ENCODE measurements at places on chromosomes 3 and 15. TPM values are rescaled to one million over a fixed set of nuclear protein-coding genes. Genes with fewer than 3 reads are reported as not detected.
A peak's percentile ranks its signal among the peaks of the same experiment; 100 is the strongest.

DNA sequence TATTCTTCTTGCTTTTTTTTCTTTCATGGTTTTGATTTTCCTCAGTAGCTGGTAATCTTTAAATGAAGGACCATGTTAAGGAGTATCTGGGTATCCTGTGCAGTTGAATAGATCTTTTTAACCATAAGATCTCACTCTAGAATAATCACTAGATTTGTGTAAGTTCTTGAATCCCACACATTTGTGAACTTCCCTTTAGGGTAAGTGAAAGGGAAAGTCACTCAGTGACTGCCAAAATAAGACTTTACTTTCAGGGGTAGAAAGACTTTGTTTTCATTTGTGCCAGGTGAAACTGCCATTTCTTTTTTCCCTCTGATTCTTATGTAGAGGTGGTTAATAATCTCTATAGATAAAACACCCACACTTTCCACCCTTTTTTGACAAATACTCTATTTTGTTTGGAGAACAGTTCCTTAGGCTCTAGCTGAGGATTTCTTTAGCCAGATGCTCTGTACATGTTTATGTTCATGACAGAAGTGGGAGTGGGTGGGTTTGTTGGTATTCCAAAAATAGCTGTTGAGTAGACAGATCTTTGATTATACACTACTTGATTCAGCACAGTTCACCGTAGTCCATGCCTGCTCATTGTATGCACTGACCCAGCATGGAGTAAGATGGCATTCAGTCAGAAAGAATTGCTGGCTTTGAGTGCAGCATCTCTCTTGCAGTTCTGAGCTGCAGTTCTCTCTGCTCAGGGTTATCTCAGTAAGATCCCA lies 28.5 kb downstream of the LRRC49 start:
- H3K27me3 ChIP-seq = no peaks in the 10 kb centered on the region
- H3K4me1 ChIP-seq = no peaks in the 10 kb centered on the region
- DNase-seq = no peak
- no peak overlapping the region for H3K27ac ChIP-seq
- H3K4me3 ChIP-seq = no peak overlapping the region

The TUSC7 gene
- not detected for total RNA-seq

- no peak overlapping the region for H3K27ac ChIP-seq
- no peak overlapping the region for H3K4me3 ChIP-seq
- H3K36me3 ChIP-seq = no peaks in the 10 kb centered on the region
- DNase-seq = no peak
- no peaks in the 10 kb centered on the region for H3K27me3 ChIP-seq
- H3K4me1 ChIP-seq = no peaks in the 10 kb centered on the region
Measured at GRCh38 chr3:119989981-119990655, 104.1 kb downstream of the GSK3B start.

GRCh38 chr15:47586653-47587224 lies 130.6 kb upstream of the SEMA6D start:
- no peak overlapping the region for H3K27ac ChIP-seq
- H3K27me3 ChIP-seq = no peaks in the 10 kb centered on the region
- no peak for DNase-seq
- H3K36me3 ChIP-seq = no peaks in the 10 kb centered on the region
- no peak overlapping the region for H3K4me3 ChIP-seq
- no peaks in the 10 kb centered on the region for H3K4me1 ChIP-seq

The CNTN4 gene
- 5.3 TPM for total RNA-seq

The GOLGA6L7 gene
- not detected for total RNA-seq

DNA sequence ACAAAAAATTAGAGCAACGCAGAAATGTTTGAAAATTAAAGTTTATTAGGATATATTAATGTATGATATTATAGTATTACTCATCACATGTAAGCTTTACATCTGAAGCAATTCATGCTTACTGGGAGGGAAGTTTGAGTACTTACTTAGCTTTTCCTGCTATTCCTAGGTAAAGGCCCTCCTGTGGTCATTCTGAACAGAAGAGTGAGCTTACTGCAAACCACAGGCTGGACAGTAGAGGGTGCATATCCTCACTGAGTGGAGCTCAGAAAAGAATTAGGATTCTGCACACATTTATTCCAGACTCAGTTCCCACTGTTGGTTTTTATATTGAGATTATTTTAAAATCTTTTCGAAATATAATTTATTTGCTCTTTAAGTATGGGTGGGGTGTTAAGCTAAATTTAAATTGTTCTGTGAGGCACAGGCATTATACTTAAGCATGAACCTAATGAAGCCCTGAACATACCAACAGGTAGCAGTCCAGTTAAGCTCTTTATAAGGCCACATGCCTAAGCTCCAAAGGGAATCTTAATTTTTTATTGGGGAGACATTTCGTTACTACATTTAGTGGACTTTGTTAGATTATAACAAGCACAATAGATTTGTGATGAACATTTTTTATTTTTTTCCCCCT lies 10.2 kb downstream of the MRPS22 start:
- no peaks in the 10 kb centered on the region for H3K27me3 ChIP-seq
- H3K4me1 ChIP-seq = no peaks in the 10 kb centered on the region

The ATP10A gene
- total RNA-seq = 6.0 TPM

GRCh38 chr3:126117212-126117611 lies 33.3 kb upstream of the SLC41A3 start:
- no peak overlapping the region for H3K4me3 ChIP-seq
- DNase-seq = no peak
- no peaks in the 10 kb centered on the region for H3K36me3 ChIP-seq
- no peaks in the 10 kb centered on the region for H3K4me1 ChIP-seq
- H3K27me3 ChIP-seq = no peaks in the 10 kb centered on the region

The FMN1 gene
- 3.1 TPM for total RNA-seq

- no peaks in the 10 kb centered on the region for H3K36me3 ChIP-seq
- no peak for DNase-seq
- no peaks in the 10 kb centered on the region for H3K27me3 ChIP-seq
Measured at GRCh38 chr15:61084944-61085367, 144.1 kb downstream of the RORA start.

GRCh38 chr15:76996526-76997401 lies 1.8 kb downstream of the PSTPIP1 start:
- no peak for DNase-seq
- H3K27me3 ChIP-seq = no peaks in the 10 kb centered on the region
- H3K4me3 ChIP-seq = peak overlapping the region; percentile 5
- H3K27ac ChIP-seq = no peak overlapping the region
- no peaks in the 10 kb centered on the region for H3K36me3 ChIP-seq
- peaks cover 20% of the 10 kb centered on the region for H3K4me1 ChIP-seq

DNA sequence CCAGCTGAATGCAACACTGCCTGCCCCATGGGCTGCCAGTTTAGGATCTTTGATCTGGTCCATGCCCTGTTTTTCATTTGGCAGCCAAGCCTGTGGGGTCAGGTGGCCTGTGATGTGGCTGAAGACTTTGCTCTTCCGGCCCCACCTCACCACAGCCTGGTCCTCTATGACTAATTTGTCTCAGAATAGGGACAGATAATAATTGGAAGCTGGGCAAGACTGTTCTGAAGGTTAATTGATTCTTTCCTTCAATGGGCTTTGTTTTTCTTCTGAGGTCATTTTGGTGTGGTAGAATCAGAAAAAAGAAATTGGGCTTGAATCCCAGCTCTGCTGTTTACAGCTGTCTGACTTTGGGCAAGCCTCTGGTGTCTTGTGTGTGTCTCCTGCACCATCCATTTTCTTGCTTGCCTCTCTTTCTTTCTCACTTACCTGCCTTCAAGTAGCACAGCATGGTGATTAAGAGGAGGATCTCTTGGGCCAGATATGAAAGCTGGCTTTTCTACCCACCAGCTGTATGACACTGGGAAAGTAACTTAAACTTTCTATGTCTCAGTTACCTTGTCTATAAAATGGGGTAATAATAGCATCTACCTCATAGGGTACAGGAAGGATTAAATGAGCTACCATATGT lies 24.2 kb downstream of the ABHD2 start:
- peaks cover 84% of the 10 kb centered on the region for H3K4me1 ChIP-seq
- no peak overlapping the region for H3K4me3 ChIP-seq
- DNase-seq = no peak
- no peaks in the 10 kb centered on the region for H3K27me3 ChIP-seq

The SLC51B gene
- not detected for total RNA-seq

The POTEB2 gene
- not detected for total RNA-seq

- no peaks in the 10 kb centered on the region for H3K4me1 ChIP-seq
- no peak overlapping the region for H3K4me3 ChIP-seq
- no peak overlapping the region for H3K27ac ChIP-seq
Measured at GRCh38 chr15:48121849-48122248, 1.1 kb downstream of the SLC24A5 start.

- no peaks in the 10 kb centered on the region for H3K4me1 ChIP-seq
- H3K27ac ChIP-seq = no peak overlapping the region
- DNase-seq = no peak
- no peaks in the 10 kb centered on the region for H3K27me3 ChIP-seq
- no peak overlapping the region for H3K4me3 ChIP-seq
- H3K36me3 ChIP-seq = no peaks in the 10 kb centered on the region
Measured at GRCh38 chr3:112128843-112129727, 4.0 kb downstream of the GCSAM start.

DNA sequence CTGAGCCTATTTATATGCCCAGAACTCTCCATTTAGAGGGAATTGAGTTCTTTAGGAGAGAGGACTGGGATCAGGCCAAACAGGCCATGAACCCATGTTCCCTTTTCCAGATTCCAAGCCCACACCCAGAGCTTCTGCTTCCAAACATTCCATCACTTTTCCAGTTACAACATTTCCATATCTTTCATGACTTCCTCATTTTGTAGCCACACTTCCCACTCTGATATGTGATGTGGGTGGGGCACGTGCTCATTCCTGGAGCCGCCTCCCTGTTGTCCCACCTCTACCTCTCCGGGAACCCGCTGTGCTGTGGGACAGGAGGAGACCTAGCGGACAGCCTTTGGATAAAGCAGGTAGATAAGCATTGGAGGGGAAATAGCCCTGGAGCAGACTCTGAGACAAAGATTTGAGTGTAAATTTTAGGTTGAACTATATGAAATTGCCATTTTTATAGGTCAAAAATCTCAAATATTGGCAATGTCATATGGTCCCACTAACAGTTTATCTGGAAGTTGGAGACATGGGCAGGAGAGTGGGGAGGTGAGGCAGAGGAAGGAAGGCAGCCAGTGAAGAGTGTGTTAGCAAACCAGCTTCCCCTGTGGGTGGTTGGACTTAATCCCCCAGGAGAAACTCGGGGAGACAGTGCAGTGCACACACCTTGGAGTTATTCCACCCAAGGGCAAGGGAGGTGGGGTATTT lies 31.8 kb downstream of the CYP8B1 start:
- H3K36me3 ChIP-seq = no peaks in the 10 kb centered on the region
- DNase-seq = peak; percentile 71
- no peaks in the 10 kb centered on the region for H3K4me1 ChIP-seq
- H3K27me3 ChIP-seq = no peaks in the 10 kb centered on the region

DNA sequence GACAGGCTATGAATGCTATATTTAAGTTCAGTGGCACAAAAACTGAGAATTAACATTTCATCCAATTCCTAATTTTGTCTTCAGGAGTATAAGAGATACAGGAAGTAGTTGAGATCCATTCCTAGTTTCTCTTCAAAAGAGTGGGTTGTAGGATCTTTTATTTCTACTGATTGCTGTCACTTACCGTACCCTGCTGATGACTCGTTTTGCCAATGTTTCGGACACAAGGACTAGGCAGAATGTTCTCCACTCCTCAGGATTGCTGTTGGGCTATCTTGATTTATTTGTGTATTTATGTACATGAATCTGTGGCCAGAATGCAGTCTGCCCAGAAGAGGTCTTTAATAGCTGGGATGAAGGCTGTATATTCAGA lies 11.9 kb downstream of the ARL8B start:
- H3K4me1 ChIP-seq = no peaks in the 10 kb centered on the region
- no peak for DNase-seq
- no peak overlapping the region for H3K4me3 ChIP-seq
- no peak overlapping the region for H3K27ac ChIP-seq
- no peaks in the 10 kb centered on the region for H3K27me3 ChIP-seq

DNA sequence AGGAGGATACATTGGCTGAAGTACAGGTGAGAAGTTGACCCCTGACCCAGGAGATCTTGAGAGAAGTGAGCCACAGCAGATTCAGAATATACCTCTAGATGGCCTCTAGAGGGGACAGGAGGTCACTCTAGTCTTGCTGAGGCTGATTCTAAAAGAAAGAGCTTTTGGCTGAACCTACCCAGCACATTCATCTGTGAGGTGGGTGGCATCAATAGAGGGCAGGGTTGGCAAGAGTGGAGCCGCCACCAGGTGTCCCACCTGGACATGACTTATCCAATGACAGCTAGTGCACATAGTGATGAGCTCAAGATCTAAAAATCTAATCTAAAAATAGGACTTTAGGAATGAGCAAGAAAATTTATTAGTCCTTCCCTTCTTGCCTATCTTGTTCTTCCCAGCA lies 51.6 kb downstream of the CYP19A1 start:
- no peak overlapping the region for H3K4me3 ChIP-seq
- no peaks in the 10 kb centered on the region for H3K36me3 ChIP-seq
- DNase-seq = no peak
- no peaks in the 10 kb centered on the region for H3K4me1 ChIP-seq
- no peak overlapping the region for H3K27ac ChIP-seq

The DZIP1L gene
- total RNA-seq = 4.6 TPM

The VPS13C gene
- 30.3 TPM for total RNA-seq

The CKMT1B gene
- 4.6 TPM for total RNA-seq

GRCh38 chr3:4284865-4285264 lies 18.3 kb upstream of the SETMAR start:
- no peaks in the 10 kb centered on the region for H3K27me3 ChIP-seq
- H3K27ac ChIP-seq = no peak overlapping the region
- no peaks in the 10 kb centered on the region for H3K4me1 ChIP-seq
- no peak for DNase-seq

DNA sequence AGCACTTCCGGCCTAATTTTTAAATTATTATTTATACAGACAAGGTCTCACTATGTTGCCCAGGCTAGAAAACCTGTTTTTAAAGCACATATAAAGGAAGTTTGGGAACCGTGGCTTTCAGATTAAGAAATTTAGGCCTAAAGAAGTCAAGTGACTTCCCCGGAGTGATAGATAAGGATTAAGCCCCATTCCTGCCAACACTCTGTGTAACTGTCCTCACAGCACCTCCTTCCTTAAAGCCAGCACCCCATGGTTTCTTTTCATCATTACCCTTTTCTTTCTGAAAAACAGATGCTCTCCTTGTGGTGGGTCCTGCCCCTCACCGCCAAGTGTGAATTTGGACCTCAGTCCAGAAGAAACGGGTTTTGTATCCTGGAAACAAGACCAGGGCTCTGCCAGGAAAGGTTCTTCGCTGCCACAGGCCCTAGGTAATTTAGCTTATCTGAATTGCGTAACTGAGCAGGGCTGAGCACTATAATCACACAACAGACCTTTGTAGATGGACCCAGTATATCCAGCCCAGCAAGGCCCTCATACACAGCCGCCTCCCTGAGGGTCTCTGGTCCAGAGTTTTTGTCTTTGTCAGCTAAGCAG lies 231.3 kb downstream of the PLCL2 start:
- no peak overlapping the region for H3K27ac ChIP-seq
- H3K27me3 ChIP-seq = no peaks in the 10 kb centered on the region
- peaks cover 11% of the 10 kb centered on the region for H3K4me1 ChIP-seq
- no peaks in the 10 kb centered on the region for H3K36me3 ChIP-seq
- no peak for DNase-seq

The GOLGA6L25 gene
- not detected for total RNA-seq

- H3K4me3 ChIP-seq = no peak overlapping the region
- no peaks in the 10 kb centered on the region for H3K36me3 ChIP-seq
- no peak for DNase-seq
- no peaks in the 10 kb centered on the region for H3K4me1 ChIP-seq
- H3K27ac ChIP-seq = no peak overlapping the region
Measured at GRCh38 chr15:59614153-59614552, 2.6 kb downstream of the GCNT3 start.

GRCh38 chr3:9278085-9278484 lies 28.6 kb upstream of the SRGAP3 start:
- no peaks in the 10 kb centered on the region for H3K4me1 ChIP-seq
- H3K27ac ChIP-seq = no peak overlapping the region
- DNase-seq = no peak
- H3K36me3 ChIP-seq = no peaks in the 10 kb centered on the region
- H3K4me3 ChIP-seq = no peak overlapping the region
- H3K27me3 ChIP-seq = no peaks in the 10 kb centered on the region

The GATA2 gene
- 17.7 TPM for total RNA-seq

The PCOLCE2 gene
- 79.1 TPM for total RNA-seq

All from right atrium auricular region (tissue), 2 donors.